Stimulated activated CD8-positive, alpha-beta memory T cell treated with anti-CD3 and anti-CD28 coated beads, Interleukin-15, amount 100 ng/mL, for 1 hour (primary cell): ENCODE measurements at places on chromosomes 11 and 22.

DNA sequence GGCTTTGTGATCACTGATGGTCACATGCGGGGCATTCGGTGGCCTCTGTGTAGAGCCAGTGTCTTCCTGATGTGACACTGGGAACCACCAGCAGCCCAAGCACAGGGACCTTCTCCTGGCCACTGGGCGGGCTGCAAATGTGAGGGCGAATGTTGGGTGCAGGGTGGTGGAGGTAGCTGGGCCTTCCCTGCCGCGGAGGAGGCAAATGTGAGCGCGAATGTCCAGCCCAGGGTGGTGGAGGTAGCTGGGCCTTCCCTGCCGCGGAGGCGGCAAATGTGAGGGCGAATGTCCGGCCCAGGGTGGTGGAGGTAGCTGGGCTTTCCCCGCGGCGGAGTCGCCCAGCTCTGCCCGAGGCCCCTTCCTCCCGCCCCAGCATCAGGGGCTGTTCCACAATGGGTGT lies 23.3 kb downstream of the PTDSS2 start:
- DNase-seq = no peak

DNA sequence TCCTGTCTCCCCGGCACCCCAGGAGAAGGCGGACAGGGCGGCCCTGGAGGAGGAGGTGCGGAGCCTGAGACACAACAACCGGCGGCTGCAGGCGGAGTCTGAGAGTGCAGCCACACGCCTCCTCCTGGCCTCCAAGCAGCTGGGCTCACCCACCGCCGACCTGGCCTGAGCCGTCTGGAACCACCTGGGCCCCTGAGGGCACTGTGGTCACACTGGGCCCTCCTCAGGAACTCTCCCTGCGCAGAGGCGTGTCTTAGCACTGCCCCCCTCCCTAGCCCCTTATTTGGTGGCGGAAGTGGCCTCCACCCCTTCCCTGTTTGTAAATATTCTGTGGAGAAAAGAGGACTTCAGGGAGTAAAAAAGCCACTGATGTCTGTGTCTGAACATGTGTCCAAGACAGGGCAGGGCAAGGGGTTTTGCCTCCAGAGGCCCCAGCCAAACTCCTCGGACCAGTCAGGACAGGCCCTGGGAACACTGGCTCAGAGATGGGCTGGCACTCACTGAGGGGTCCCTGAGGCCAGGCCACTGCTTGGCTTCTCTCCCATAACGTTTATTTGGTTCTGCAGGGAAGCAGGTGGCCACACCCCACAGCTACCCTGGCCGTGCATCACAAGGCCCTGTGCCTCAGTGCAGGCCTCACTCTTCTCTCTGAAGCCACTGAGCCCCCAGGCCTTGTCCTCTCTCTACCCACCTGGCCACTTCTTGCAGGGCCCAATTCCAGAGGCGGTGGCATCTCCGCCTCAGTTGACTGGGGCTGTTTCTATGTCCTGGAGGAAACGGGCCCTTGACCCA lies 12.0 kb downstream of the RELA start:
- DNase-seq = no peak

DNA sequence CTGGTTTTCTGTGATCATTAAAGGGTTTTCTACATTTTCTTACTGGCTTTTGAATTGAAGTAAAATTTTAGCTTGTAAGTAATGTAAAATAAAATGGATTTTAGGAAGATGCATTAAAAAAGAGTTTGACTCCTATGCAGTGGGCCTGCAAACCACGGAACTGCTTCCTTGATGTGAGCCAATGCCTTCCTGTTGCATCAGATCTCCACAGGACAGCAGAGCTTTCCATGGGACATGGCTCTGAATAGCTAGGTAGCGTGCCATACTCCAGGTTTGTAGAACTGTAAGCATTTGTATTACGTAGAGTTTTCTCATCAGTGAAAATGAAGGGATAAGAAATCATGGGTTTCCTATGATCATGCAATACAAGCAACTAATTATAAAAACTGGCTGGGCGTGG lies 133.4 kb downstream of the SWAP70 start:
- DNase-seq = no peak

DNA sequence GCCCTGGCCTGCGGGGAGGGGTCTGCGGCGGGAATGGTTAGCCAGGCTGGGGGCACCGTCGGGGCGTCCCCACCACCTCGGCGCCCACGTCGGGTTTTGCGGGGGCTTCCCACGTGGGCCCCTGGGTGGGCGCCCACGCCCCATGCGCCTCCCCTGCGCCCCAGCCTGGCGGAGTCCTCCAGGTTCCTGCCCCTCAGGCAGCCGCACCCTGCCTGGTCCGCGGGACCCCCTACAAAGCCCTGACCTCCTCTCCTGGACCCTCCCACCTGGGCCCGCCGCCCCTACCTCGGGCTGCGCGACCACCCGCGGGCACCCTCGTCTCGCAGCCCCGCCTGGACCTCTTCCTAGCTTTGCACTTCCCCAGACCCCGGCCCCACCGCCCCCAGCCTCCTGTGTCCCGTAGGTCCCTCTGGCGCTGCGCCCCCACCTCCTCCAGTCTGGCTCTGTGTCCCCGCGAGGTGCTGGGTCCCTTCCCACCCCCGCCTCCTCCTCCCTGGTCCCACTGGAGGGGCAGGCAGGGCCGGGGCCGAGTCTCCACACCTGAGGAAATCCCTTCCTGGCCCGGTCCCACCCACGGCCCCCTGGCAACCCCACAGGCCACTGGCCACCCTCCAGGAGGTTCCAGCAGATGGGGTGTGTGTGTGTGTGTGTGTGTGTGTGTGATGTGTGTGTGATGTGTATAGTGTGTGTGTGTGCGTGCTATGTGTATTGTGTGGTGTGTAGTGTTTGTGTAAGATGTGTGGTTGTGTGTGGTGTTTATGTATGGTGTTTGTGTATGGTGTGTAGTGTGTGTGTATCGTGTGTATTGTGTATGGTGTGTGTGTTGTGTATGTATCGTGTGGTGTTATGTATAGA lies 11.8 kb downstream of the PIM3 start:
- no peak for DNase-seq

DNA sequence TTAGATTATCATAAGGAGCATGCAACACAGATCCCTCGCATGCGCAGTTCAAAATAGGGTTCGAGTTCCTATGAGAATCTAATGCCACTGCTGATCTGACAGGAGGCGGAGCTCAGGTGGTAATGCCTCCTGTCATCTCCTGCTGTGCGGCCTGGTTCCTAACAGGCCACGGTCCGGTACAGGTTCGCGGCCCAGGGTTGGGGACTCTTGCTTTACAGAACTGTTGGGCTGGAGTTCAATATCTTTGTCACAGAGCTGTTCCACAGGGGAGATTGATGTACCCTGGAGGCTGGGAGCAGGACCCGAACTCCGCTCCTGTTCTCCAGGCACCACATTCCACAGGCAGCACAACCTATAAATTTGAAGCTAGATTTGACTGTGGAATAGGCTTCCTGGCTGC lies 358.1 kb upstream of the NARS2 start:
- no peak for DNase-seq

GRCh38 chr11:126318574-126319373 lies 14.9 kb downstream of the DCPS start:
- DNase-seq = no peak

- DNase-seq = no peak
Observed at GRCh38 chr11:70654016-70654415, 255.7 kb downstream of the CTTN start.

DNA sequence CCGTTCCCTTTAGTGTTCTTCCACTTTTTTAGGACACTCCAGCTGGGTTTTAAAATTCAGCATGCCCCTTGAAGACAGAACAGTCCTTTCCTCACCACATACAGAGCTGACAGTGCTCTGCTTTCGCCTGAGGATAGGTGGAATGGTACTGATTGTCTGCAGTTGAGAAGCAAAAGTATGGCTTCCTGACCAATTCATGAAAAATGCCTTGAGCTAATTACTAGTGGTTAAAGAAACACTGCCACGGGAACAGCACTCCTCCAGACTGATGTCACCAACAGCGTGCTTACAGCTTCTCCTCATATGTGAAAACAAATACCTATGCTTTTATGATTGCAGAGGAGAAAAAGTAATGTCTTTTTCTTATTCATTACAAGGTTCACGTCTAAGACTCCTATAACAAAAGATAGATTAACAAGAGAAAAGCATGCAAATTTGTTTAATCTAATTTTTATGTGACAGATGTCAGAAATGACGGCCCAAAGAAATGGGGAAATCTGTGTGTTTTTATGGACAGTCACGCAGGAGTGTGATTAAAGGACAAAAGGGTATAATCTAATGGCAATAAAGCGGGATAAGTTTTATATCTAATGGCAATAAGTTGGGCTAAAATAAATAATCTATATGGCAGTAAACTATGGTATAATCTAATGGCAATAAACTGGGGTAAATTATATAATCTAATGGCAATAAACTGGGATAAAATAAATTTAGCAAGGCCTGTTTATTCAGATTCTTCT lies 123.4 kb upstream of the ARHGAP42 start:
- no peak for DNase-seq

- DNase-seq = no peak
Observed at GRCh38 chr11:102269927-102270326, 47.4 kb upstream of the BIRC3 start.

GRCh38 chr11:62771144-62772021 lies at the start of gene TAF6L:
TSS of gene TAF6L (plus strand) at chr11:62771396. CDS start at chr11:62775784, 4,388 bp downstream.
- DNase-seq = peak; percentile 81

DNA sequence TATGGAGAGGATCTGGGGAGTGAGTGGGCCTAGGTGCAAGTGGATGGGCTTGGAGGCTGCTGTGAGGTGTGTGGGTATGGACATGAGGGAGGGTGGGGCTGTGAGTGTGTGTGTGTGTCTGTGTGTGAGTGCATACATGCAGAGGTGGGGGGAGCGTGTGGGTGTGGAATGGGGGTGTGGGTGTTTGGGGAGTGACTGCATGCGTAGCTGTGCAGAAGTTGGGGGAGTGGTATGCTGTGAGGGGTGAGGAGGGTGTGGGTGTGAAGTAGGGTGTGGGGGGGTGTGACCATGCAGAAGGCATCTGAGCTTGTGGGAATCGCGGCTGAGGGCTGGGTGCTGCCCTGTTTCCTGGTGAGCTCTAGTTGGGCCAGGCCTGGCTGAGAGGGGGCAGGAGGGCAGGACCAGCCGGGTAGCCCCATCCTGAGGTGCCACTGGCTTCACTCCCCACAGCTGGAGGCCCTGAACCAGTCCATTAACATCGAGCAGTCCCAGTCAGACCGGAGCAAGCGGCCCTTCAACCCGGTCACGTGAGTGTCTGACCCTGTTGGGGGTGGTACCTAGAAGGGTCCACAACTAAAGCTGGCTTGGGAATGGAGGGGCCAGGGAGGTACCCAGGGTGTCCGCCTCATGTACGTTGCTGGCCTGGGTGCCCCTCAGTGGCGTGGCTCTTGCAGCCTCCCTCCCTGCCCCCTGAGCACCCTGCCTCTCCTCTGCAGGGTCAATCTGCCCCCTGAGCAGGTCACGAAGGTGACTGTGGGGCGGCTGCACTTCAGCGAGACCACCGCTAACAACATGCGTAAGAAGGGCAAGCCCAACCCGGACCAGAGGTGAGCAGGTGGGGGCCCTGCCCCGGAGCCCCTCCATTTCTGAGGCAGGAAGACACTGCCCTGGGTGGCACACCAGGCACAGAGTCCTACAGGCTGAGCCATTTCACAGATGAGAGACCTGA lies 16.5 kb downstream of the TMEM258 start:
- DNase-seq = no peak

DNA sequence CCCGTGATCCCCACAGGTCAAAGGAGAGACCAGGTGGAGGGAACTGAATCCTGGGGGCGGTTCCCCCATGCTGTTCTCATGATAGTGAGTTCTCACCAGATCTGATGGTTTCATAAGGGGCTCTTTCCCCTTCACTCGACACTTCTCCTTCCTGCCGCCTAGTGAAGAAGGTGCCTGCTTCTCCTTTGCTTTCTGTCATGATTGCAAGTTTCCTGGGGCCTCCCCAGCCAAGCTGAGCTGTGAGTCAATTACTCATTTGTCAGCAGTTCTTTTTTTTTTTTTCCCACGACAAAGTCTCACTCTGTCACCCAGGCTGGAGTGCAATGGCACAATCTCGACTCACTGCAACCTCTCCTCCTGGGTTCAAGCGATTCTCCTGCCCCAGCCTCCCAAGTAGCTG lies 1530.4 kb downstream of the BRD1 start:
- DNase-seq = no peak

DNA sequence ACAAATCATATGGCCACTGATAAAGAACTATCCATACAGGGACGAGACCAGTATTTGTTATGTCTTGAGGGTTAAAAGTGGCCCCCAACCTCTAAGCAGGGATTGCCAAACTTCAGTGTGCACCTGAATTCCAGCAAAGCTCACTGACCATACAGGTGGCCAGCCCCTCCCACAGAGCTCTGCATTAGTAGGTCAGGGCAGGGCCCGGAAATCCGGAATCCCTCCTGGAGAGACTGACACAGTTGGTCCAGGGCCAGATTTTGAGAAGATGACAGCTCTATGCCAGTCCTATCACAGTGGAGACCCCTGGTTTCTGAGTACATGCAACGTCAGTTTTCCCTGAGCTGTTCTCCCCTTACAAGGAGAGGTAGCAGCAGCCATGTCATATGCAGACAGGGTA lies 20.8 kb downstream of the VPS37C start:
- no peak for DNase-seq

- DNase-seq = no peak
Observed at GRCh38 chr11:57543593-57543992, 6.2 kb downstream of the SMTNL1 start.

- no peak for DNase-seq
Observed at GRCh38 chr11:32831221-32831620, 1.5 kb downstream of the PRRG4 start.

DNA sequence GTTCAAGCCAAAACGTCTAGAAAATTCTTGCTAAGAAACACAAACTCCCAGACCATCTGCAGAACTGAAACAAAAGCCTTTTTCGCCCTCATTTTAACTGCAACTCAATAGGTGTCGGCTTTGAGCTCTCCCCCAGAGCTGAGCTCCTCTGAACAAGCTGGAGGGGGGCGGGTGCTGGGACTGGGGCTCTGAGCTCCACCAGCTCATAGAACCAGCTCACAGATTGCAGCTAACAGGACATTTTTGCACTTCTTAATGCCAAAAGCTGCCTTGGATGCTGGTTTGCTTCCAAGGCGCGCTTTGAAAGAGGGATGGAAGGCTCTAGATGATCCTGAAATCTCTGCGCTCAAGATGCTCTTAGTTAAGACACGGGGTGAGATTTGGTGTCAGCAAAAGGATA lies 6.0 kb upstream of the YWHAH start:
- no peak for DNase-seq

DNA sequence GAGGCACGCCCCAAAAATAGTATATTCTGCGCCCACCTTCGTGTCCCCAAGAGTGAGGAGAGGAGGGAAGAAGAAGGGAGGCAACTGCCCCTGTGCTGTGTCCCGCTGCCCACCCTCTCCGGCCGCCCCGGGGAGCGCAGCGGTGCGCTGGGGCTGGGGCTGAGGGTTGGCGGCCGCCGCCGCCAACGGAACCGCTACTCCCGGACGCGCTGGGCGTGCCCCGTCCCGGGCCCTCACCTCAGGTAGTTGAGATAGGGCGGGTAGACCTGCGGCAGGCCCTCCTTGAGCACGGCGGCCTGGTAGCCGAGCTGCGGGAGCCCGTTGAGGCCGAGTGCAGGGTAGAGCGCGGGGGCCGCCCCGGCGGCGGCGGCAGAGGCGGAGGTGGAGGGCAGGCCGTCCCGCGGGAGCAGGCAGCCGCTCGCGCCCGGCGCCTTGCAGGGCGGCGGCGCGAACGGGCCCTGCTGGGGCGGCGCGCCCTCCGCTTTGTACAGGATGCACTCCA lies 2.4 kb downstream of the PGR start:
- no peak for DNase-seq
